ENCODE measurements at places on chromosomes 5 and 9. TPM values are rescaled to one million over a fixed set of nuclear protein-coding genes. Genes with fewer than 3 reads are reported as not detected.

The OR13C4 gene
- not detected for total RNA-seq

The GRXCR2 gene
- not detected for total RNA-seq

The DMRT3 gene
- not detected for total RNA-seq

The ARHGEF39 gene
- total RNA-seq = 3.2 TPM

The FAM240B gene
- total RNA-seq = not detected

The WASHC1 gene
- 52.5 TPM for total RNA-seq

The TNFSF8 gene
- 6.0 TPM for total RNA-seq

The HAVCR2 gene
- 60.0 TPM for total RNA-seq

The GADD45G gene
- total RNA-seq = 2.6 TPM

The LCN12 gene
- 9.8 TPM for total RNA-seq

The CARTPT gene
- total RNA-seq = not detected

The ZNF618 gene
- total RNA-seq = 10.7 TPM

The NR6A1 gene
- total RNA-seq = 0.75 TPM
